ENCODE measurements at places on chromosomes 7 and 10. TPM values are rescaled to one million over a fixed set of nuclear protein-coding genes. Genes with fewer than 3 reads are reported as not detected.

The AGAP5 gene
- total RNA-seq, result 7.4 TPM

The BMPER gene
- not detected for total RNA-seq

The OPTN gene
- 53.4 TPM for total RNA-seq

The CEP55 gene
- total RNA-seq, result 44.4 TPM

The SLC13A1 gene
- total RNA-seq, result not detected

The CCDC3 gene
- total RNA-seq, result not detected

The MALRD1 gene
- not detected for total RNA-seq

The HTR5A gene
- total RNA-seq, result not detected

The ACTL6B gene
- total RNA-seq, result not detected

The CALHM1 gene
- total RNA-seq, result not detected

The GJD4 gene
- total RNA-seq, result not detected

The NUTM2E gene
- total RNA-seq, result 0.11 TPM

The PRSS2 gene
- total RNA-seq, result not detected

The NUTM2B gene
- 1.1 TPM for total RNA-seq

The RNF133 gene
- not detected for total RNA-seq

The PLXNA4 gene
- not detected for total RNA-seq

The CYP2C18 gene
- 0.09 TPM for total RNA-seq

The LRRD1 gene
- not detected for total RNA-seq

The MKLN1 gene
- 34.0 TPM for total RNA-seq

The PON1 gene
- total RNA-seq, result not detected

The PILRA gene
- total RNA-seq, result 1.9 TPM

The ERVW-1 gene
- not detected for total RNA-seq

The GHRHR gene
- total RNA-seq, result not detected

The GNAT3 gene
- total RNA-seq, result not detected

The CLCN1 gene
- total RNA-seq, result not detected

The VIPR2 gene
- 0.15 TPM for total RNA-seq

The FANK1 gene
- total RNA-seq, result 0.66 TPM

The CALML3 gene
- not detected for total RNA-seq

The CRYGN gene
- total RNA-seq, result not detected

The HOXA9 gene
- total RNA-seq, result not detected

The TNS3 gene
- 1.4 TPM for total RNA-seq

The COBL gene
- total RNA-seq, result not detected

The AKR1C8 gene
- not detected for total RNA-seq

The UROS gene
- total RNA-seq, result 43.4 TPM

The ACSM6 gene
- total RNA-seq, result not detected

The HECW1 gene
- not detected for total RNA-seq

The ANXA8 gene
- total RNA-seq, result not detected

Data from CD8-positive, alpha-beta memory T cell (primary cell).